CD4-positive, alpha-beta T cell treated with Interleukin-4 for 4 hours (primary cell): ENCODE measurements at places on chromosomes 1 and 21.

- DNase-seq = no peak
Measured at GRCh38 chr1:1168451-1169411, 4.9 kb upstream of the TTLL10 start.

DNA sequence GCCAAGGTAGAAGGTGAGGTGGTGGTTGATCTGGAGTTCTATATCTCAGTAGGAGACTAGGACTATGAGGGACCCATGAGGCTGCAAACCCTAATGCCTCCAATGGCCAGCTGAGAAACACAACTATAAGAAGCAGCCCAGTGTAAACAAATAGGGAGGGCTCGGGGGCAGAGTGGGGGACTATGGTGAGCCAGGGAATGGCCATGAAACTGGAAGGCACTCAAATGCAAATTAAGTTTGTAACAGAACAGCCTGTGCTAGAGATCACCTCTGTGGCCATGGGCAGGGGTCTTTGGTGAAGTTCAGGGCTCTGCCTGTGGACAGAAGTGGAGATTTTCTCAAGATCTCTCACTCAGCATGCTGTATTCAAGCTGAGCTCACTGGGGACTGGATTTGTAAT, 187.1 kb downstream of the GRIK3 start:
- DNase-seq = no peak

DNA sequence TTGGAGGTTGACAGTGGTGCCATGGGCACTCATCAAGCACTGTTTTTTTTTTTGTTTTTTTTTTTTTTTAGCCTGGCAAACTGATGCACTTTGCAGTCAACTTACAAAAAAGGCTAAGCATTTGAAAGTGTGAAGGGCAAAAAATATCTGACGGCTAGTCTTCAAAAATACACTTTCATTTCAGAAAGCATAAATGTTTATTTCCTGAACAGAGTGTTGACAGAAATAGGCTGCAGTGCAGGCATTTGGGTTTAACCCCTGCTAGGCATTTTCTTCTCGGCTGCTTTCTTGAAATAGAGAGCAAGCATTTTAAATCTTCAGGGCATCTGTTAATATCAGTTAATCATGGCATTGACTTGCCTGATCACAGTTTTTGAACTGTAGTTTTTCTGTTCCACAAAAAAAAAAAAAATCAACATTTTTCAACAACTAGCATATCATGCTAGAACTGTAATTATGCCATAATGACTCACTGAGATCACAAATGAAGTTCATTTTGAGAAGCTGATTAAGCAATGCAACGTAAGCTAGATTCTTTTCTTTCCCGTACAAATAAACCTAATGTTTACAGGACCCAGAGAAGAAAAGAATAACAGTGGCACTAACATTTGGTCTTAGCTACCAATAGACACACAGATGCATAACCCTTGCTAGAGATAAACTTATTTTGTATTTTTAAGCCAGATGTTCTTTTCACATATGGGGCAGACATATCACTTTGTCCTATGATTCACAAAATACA, 100.4 kb upstream of the USH2A start:
- no peak for DNase-seq

- DNase-seq = no peak
Measured at GRCh38 chr1:236257216-236257615, 24.5 kb downstream of the ERO1B start.

- no peak for DNase-seq
Measured at GRCh38 chr1:88943241-88943640, 49.2 kb downstream of the KYAT3 start.
